Activated T-helper 17 cell treated with anti-CD3 and anti-CD28 coated beads, Interleukin-2, amount 50 U/mL, for 72 hours (primary cell): ENCODE measurements at places on chromosomes 7 and 10.
A peak's percentile ranks its signal among the peaks of the same experiment; 100 is the strongest.

DNA sequence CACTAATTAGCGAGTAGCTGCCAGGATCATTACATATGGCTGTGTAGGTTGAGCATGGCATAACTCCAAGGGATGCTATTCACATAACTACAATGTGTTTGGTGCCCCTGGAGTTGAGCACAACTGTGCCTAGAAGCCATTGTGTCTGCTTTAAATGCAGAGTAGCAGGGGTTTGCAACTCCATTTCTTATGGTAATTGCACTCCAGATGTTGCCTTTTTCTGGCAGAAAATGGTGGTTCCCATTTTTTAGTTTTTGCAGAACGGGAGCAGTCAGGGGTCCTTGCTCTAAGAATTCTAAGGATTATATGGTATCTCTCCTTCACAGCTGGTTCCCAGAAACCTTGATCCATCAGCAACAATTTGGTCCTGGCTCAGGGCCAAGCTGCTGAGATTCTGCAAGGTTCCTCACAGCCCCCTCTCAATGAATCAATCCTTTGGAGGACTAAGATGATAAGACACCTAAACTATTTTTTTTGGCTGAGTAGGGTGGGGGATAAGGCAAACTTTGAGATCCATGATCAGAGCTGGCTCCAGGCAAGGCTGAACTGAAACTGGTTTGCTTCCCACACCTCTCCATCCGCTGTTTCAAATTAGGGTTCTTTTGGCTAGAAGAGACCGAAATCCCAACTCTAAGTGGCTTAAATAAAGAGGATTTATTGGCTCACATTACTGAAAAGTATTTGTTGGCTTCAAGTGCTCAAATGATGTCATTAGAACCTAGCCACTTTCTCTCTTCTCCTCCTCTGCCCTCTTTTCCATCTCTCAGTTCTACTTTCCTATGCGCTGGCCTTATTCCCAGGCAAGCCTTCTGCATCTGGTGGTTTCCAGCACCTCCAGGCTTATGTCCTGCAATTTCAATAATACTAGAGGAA is 97.5 kb upstream of the CCDC6 start:
- no peak for ATAC-seq

DNA sequence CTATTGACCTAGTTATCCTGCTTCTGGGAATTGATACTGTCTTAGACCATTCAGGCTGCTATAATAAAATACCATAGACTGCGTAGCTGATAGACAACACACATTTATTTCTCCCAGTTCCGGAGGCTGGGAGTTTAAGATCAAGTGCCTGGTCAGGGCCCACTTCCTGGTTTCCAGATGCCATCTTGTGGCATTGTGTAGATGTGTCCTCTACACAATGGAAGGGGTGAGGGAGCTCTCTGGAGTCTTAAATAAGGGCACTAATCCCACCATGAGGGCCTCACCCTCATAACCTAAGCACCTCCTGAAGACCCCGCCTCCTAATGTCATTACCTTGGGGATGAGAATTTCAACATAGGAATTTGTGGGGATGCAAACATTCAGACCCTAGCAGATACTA is 62.4 kb downstream of the SLC35B4 start:
- ATAC-seq = no peak

DNA sequence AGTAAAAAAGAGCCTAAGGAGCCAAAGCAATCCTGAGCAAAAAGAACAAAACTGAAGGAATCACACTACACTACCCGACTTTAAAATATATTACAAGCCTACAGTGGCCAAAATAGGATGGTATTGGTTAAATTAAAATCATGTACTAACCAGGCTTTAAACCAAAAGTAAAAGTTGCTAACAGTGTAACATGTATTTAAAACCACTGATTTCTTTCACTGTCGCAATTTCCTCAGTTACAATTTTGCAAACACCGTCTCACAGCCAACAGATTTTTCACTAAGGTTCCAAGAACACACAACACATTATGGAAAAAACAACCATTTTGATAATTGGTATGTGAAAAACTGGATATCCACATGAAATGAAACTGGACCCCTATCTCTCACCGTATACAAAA is 74.0 kb downstream of the JMJD1C start:
- ATAC-seq = no peak

DNA sequence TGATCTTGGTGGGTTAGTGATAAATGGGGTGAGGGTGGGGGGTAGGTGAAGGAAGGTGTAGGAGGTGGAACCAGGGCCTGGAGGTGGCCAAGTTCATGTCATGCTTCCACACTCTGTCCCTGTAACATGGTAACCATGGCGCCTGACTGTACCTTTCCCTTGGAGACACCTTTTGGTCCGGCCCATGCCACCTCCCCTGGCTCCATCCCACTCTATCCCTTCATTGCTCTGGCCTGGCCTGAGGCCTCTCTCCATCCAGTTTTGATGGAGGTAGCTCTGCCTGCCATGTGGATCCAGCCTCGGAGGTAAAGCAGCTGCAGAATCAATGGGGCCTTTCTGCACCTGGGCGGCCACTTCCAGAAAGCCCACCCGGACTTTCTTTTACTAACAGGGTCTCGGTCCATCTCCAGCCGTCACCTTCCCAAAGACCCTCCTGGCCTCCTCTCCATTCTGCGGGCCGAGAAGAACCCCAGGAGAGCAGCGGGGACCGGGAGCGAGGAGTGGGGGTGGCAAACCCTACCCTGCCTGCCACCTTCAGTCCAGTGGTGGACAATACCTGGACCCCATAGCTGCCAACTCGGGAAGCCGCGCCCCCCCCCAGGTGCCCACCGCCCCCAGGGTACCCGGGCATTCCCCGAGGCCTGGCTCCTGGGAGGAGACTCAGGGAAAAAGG is 504 bp upstream of the TRRAP start:
- ATAC-seq = no peak

- ATAC-seq = peak; percentile 30
These were observed 162.9 kb downstream of the SH3PXD2A start for GRCh38 chr10:103692436-103692951.

DNA sequence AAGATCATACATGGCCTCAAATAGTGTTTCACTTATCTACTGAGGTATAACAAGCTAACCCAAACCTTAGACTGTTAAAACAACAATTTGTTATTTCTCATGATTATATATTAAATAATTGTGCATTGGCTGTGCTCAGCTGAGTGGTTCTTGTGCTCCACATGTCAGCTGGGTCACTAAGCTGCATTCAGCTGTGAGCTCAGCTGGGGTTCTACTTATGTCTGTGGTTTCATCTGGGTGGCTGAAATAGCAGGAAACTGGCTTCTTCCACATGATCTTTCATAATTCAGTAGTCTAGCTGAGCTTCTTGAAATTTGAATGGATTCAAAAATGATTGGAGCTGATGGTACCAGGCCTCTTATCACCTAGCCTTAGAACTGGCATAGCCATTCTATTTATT is 181.8 kb upstream of the CSTF2T start:
- no peak for ATAC-seq

GRCh38 chr7:684416-684815 is 42.1 kb upstream of the DNAAF5 start:
- ATAC-seq = no peak

- ATAC-seq = no peak
These were observed 31.0 kb upstream of the C10orf90 start for GRCh38 chr10:126701526-126701925.

DNA sequence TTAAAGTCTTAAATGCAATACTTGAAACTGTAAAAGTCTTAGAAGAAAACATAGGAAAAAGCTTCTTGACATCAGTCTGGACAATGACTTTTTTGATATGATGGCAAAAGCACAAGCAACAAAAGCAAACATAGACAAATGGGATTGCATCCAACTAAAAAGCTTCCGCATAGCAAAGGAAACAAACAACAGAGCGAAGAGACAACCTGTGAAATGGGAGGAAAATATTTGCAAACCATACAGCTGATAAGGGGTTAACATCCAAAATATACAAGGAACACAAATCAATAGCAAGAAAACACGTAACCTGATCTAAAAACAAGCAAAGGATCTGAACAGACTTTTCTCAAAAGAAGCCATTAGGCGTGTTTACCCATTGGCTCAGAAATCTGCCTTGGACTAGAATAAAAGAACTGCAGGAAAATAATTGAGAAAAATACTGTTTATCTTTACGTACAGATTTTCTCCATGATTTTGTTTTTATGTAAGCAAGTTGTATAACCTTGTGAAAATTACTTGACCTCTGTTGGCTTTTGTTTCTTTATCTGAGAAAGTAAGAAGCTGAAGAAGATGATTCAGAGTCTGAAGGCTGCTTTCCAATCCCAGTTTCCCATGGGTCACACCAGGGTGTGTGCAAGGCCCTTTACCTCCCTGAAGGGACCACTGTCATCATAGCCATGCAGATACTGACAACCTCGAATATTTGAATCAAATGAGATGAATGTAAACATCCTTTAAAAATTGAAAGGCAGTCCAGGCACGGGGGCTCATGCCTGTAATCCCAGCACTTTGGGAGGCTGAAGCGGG is 99.1 kb upstream of the LANCL2 start:
- no peak for ATAC-seq

DNA sequence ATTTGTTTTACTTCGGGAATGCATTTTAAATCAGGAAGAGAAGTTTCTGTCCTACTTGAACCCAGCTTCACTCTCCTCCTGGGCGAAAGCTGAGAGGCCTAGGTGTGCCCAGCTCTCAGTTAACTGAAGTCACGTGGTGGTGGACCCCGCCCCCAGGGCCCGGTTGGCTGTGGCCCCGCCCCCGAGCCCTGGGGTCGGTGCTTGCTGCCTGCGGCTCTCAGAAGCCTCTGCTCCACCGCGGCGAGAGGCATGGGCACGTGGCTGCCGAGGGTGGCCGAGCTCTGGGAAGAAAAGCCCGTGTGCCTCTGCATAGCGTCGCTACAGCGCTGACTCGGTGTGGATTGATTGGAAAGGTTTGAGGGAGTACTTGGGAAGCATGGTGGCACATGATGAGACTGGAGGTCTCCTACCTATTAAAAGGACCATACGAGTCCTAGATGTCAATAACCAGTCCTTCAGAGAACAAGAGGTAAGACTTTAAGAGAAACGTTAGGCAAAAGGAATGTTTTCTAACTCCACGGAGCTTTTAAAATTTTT is 34.1 kb downstream of the NET1 start:
- no peak for ATAC-seq

DNA sequence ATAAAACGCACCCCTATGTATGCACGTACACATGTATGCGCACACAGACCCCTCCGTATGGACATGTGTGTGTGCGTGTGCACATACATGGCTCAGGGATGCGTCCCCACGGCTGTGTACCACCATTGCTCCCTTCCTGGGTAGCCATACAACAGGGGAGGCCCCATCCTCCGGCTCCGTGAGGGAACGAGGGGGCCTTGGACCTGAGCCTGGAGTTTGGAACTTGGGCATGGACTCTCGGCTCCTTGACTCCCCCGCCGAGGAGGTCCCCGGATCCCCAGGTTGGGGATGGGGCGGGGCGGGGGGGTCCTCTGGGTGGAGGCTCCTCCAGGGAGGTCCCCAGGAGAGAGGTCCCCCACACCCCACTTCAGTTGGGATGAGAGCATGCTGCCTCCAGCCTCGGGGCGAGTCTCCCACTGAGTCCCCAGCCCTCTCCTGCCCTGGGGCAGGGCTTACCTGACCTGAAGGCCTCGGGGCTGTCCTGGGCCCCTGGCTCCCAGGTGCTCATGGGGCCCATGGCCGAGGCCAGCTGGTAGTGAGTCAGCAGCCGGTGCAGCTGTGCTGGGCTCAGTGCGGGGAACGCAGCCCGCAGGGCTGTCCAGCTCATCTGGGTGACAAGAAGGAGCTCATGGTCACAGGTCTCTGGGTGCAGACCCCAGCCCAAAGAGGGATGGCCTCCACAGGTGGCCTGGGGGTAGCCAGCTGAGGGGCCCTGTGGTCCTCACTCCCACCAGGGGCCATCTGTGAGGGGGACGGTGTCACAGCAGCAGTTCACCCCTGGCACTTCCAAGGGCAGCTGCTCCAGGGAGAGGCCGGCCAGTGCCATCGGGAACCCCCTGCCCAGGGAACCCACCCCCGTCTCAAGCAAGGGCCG is 29.9 kb downstream of the AP5Z1 start:
- no peak for ATAC-seq

- no peak for ATAC-seq
These were observed 3.4 kb downstream of the PDGFA start for GRCh38 chr7:516216-516605.

DNA sequence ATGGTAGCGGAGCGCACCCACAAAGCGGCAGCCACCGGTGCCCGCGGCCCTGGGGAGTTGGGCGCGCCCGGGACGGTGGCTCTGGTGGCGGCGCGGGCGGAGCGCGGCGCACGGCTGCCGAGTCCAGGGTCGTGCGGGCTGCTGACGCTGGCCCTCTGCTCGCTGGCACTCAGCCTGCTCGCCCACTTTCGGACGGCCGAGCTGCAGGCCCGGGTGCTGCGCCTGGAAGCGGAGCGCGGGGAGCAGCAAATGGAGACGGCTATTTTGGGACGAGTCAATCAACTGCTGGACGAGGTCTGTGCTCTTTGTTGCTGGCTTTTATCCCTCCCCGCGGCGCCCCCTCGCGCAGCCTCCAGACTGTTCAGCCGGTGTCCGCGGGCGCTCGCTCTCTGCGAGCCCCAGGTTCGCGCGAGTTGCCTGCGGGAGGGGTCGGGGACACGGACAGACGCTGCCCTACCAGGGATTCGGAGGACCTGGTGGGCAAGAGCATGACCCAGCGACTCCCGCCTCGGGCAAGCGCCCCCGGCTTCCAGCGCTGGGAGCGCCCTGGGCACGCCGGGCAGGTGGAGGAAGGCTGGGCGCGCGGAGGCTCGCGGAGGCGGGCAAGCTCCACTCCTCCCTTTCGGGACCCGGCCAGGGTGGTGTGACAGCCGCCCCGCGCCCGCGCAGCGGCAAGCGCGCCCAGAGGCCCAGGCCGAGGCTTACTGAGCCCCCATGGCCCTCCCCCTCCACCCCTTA is 887 bp downstream of the COL13A1 start:
- ATAC-seq = no peak

DNA sequence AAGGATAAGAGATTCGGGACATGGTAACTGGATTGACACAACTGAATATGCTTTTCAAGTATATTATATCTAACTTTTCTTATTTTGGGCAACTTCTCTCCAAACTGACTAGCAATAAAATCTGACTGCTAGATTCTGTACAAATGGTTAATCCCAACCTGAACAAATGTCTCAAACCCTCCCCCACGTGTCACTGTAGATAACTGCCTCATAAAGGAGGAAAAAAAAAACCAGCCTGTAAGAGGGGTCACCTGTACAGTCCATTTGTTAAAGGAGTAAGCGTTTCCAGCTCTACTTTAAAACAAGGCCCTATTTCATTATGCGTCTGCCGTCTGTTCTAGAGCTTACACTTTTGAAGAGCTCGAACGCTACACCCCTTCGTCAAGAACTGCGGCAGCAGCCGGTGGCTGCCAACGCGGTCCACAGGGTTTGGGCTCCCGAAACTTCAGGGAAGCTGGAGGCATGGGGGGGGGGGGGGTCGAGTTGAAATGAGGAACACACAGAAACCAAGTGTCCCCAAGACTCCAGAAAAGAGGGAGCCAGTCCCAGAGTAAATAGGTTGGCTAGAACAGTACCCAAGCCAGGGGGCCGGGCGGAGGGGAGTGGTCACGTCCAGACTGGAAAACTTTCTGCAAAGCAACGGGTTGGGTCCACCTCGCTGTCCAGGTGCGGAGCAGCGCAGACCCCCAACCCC is 492 bp downstream of the COG5 start:
- peak; percentile 62 for ATAC-seq

GRCh38 chr10:49735848-49736563 is 26.1 kb downstream of the OGDHL start:
- no peak for ATAC-seq
